Esophagus muscularis mucosa (tissue), 4 donors: ENCODE measurements at places on chromosomes 2 and 18. TPM values are rescaled to one million over a fixed set of nuclear protein-coding genes. Genes with fewer than 3 reads are reported as not detected.

DNA sequence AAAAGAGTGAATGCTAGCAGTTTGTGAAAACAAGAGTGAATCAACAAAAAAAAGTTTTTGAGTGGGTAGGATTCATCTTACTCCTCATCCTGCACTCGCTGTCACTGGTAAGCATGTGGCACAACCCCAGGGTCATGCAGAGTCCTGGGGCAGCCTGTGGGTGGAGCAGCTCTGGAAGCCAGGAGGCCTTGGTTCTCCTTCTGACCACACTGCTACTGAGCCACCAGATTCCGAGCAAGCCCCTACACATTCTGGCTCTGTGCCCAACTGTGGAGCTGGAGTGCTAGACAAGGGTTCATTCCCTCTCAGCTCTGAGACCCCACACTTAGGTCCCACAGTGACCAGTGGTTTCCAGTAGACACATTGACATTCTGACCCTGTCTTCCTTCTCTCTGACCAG lies 670.6 kb downstream of the BCL11A start:
- no peaks in the 10 kb centered on the region for H3K27me3 ChIP-seq
- no peaks in the 10 kb centered on the region for H3K36me3 ChIP-seq
- H3K4me3 ChIP-seq, result no peak overlapping the region
- no peak overlapping the region for H3K27ac ChIP-seq
- DNase-seq, result no peak
- no peaks in the 10 kb centered on the region for H3K4me1 ChIP-seq

DNA sequence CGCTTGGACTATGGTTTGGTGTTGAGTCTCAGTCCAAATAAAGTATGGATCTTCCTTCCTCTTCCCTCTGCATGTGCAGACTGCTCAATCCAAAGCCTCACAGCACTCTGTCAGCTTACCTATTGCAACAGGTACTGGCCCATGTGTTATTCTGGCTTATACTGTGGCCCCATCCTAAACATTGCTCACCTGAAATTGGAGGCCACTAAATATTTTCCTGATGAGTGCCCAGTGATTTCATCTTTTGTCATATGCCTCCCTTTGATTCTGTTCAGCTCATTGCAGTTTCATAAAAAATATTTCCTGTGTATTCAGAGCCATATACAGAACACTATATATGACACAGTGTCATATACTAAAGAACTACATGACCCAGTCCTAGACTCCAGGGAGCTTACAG lies 86.3 kb upstream of the FAM136A start:
- H3K27me3 ChIP-seq, result no peaks in the 10 kb centered on the region
- H3K4me3 ChIP-seq, result no peak overlapping the region
- no peaks in the 10 kb centered on the region for H3K36me3 ChIP-seq
- DNase-seq, result no peak
- H3K4me1 ChIP-seq, result no peaks in the 10 kb centered on the region
- H3K27ac ChIP-seq, result no peak overlapping the region

Gene FN1
- total RNA-seq, result 3,035 TPM

Gene CRYGD
- not detected for total RNA-seq

Gene CYP27C1
- not detected for total RNA-seq

Gene OSR1
- total RNA-seq, result 52.9 TPM
